ENCODE measurements at places on chromosomes 3 and 15. TPM values are rescaled to one million over a fixed set of nuclear protein-coding genes. Genes with fewer than 3 reads are reported as not detected.

- no peaks in the 10 kb centered on the region for H3K36me3 ChIP-seq
- H3K4me3 ChIP-seq, result no peak overlapping the region
- no peak for DNase-seq
- H3K27ac ChIP-seq, result no peak overlapping the region
- no peaks in the 10 kb centered on the region for H3K4me1 ChIP-seq
Observed at GRCh38 chr3:79354179-79354688, 413.6 kb downstream of the ROBO1 start.

- DNase-seq, result no peak
- H3K27me3 ChIP-seq, result no peaks in the 10 kb centered on the region
- no peaks in the 10 kb centered on the region for H3K4me1 ChIP-seq
- 0 out of 2 replicates have a peak overlapping the region, but pooled peaks have one; percentile 9 for H3K27ac ChIP-seq
- no peaks in the 10 kb centered on the region for H3K36me3 ChIP-seq
- no peak overlapping the region for H3K4me3 ChIP-seq
Observed at GRCh38 chr15:52164631-52165265, 26.4 kb downstream of the GNB5 start.

GRCh38 chr3:106880206-106880605 lies 497.0 kb upstream of the CCDC54 start:
- no peak for DNase-seq
- H3K27ac ChIP-seq, result no peak overlapping the region
- H3K36me3 ChIP-seq, result no peaks in the 10 kb centered on the region
- H3K4me1 ChIP-seq, result no peaks in the 10 kb centered on the region
- no peaks in the 10 kb centered on the region for H3K27me3 ChIP-seq

DNA sequence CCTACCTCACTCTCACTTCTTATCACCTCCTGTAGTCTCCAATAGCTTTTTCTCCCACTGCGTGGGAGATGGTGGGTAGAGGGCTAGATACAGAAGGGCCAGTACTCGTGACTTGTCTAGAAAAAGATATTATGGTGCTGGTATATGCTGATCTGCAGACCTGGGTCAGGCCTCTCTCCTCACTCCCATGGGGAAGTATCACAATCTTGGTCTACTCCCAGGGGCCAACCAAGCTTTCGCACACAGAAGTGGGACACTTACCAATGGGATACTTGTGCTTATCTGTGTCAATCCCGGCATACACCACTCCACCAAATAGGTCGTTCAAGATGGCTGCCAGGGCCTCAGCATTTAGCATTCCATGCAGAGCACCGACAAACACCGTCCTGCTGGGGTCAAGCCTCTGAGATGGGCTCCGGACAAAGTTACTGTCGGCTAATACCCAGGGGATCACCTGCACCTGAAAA lies 9.0 kb upstream of the RPS17 start:
- H3K4me3 ChIP-seq, result no peak overlapping the region
- no peaks in the 10 kb centered on the region for H3K4me1 ChIP-seq
- peaks cover 21% of the 10 kb centered on the region for H3K27me3 ChIP-seq
- H3K27ac ChIP-seq, result no peak overlapping the region
- H3K36me3 ChIP-seq, result no peaks in the 10 kb centered on the region

- DNase-seq, result no peak
- H3K36me3 ChIP-seq, result no peaks in the 10 kb centered on the region
- H3K27ac ChIP-seq, result no peak overlapping the region
- no peaks in the 10 kb centered on the region for H3K27me3 ChIP-seq
- H3K4me3 ChIP-seq, result no peak overlapping the region
- H3K4me1 ChIP-seq, result no peaks in the 10 kb centered on the region
Observed at GRCh38 chr3:115525731-115526130, 97.6 kb upstream of the GAP43 start.

Gene GP9
- total RNA-seq, result not detected

Gene GPR171
- not detected for total RNA-seq

Gene PCOLCE2
- 2.5 TPM for total RNA-seq

Gene CEMIP
- total RNA-seq, result 0.61 TPM

Gene CSTA
- 16.8 TPM for total RNA-seq

Gene PLSCR4
- total RNA-seq, result 8.3 TPM

All from PC-9 (cell line).